Activated CD8-positive, alpha-beta memory T cell treated with anti-CD3 and anti-CD28 coated beads, Interleukin-2, amount 50 U/mL, for 4 hours (primary cell): ENCODE measurements at places on chromosomes 1 and 21.

DNA sequence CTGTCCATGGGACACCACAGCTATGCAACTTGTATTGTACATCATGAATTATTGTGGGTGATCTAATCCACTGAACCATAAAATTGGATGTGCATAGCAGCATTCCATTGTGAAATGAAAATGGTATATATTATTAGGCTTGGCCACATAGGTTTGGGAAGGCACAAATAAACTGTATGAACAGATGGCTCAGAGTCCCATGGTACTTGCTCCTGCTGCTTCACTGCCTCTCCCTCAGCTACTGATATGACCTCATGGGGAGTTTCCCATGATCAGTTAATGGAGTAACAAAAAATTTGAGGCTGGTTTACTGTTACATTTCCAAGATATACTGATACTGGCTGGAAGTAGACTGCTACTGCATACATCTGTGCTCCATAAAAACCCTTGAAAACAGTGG lies 152.7 kb upstream of the NEGR1 start:
- no peak for DNase-seq

DNA sequence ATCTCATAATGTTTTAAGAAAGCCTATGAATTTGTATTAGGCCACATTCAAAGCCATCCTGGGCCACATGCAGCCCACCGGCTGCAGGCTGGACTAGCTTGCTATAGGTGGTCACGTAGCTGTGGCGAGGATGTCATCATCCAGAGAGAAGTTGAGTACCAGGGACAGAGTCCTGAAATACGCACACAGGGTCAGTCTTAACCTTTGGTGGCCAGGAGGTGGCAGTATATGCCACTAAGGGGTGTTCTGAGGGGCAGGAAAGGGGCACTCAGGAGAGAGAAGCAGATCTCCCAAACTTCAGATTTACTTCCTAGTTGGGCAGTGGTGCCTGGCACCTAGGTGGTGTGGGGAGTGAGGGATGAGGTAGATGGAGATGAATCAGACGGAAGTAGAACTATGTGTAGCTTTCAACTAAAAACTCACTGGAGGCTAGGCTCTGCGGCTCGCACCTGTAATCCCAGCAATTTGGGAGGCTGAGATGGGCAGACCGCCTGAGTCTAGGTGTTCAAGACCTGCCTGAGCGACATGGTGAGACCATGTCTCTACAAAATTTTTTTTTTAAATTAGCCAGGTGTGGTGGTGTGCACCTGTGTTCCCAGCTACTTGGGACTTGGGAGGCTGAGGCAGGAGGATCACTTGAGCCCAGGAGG lies 16.3 kb upstream of the CDK18 start:
- peak; percentile 49 for DNase-seq

DNA sequence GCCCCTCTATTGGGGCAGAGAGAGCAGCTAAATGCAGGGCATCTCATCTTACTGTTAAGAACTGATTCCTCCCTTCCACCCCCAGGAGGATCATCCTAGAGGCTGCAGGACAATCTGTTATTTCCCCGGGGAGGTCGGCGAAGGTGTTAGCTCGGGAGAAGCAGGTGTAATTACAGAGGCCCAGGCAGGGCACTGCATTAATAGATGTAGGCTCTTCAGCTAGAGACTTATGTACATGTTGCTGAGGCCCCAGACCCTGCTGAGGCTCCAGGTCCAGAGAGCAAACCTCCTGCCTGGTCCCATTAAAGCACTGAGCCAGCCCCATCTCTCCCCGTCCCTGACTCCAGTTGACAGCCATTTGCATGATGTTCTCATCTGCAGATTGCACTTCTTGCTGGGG lies 320.3 kb upstream of the VAMP3 start:
- no peak for DNase-seq

- DNase-seq = no peak
These were observed 161.1 kb upstream of the RRP15 start for GRCh38 chr1:218123968-218124367.

GRCh38 chr1:76122271-76122670 lies 47.7 kb downstream of the ST6GALNAC3 start:
- no peak for DNase-seq

DNA sequence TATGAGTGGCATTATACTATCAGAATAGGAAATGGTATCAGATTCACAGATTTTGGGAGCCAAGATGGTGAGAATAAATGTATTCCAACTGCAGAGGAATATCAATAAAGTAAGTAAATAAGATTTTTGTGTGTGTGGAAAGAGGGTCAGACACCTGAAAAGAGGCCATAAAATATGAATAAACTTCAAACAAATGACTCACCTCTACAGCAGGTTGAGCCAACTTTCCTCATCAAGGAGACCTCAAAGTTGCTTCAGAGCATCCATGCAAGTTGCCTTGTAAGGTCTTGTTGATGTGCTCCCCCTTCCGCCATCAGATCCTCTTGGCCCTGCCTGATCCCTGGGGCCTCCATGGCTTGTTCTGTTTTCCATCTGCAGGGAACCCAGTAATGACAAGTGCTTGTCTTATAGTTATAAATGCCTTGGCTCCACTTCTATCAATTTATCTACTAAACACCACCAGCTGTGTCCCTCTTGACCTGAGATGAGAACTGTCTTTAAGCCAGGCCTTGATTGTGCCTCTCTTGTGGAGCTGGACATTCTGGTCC lies 775.6 kb downstream of the LTN1 start:
- no peak for DNase-seq

DNA sequence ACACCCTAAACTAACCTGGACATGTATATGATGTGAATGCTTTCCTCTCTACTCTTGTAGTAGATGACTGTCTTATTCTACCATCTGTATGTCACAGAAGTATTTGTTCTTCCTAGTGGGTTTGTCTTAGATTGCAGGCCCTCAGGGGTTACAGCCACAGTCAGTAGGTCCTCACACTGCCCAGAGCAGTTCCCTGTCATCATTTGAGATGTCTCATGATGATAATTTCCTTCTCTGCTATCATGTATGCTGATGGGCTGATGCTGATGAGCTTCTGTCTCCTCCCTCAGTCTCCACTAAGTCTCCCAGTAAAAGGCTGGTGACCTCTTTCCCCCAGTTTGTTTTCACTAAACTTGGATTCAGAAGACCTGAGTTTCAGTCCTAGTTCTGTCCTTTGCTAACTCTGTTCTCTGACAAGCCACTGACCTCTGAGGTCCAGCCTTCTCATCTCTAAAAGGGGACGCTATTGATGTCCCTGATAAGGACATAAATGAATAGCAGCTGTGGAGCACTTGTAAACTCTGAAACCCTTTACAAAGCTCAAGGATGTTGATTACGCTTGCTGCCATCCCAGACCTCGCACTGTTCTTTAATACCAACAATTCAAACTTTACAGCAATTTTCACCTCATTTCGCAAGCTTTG lies 3.1 kb upstream of the ETV3 start:
- no peak for DNase-seq

- DNase-seq = no peak
These were observed 61.7 kb upstream of the GJA8 start for GRCh38 chr1:147840909-147841308.

DNA sequence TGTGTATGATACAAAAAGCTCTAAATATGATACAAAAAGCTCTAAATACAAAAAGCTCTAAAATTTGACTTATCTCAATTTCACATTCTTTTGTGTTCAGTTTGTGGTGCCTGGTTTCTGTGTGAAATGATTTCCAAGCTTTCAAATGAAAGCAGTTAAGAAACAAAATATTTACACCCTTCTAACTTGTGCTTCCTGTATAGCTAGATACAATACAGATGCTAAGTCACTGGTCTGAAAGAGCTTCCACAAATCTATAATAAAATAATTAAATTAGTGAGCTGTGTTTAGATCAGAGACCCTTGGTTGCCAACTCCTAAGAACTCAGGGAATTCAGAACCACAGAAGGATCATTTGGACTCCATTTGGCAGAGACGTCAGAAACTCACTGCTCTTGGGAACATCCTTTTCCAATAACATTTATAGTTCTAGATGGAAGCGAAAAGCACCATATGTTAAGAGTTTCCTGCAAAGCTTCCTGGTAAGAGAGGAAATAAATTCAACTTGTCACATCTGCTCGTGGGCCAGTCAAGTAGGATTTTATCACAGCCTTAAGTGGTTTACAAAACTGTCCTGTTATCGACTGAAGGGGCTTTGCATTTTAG lies 1079.1 kb downstream of the ADGRL2 start:
- DNase-seq = no peak

GRCh38 chr1:240351690-240352089 lies 260.0 kb downstream of the FMN2 start:
- no peak for DNase-seq

DNA sequence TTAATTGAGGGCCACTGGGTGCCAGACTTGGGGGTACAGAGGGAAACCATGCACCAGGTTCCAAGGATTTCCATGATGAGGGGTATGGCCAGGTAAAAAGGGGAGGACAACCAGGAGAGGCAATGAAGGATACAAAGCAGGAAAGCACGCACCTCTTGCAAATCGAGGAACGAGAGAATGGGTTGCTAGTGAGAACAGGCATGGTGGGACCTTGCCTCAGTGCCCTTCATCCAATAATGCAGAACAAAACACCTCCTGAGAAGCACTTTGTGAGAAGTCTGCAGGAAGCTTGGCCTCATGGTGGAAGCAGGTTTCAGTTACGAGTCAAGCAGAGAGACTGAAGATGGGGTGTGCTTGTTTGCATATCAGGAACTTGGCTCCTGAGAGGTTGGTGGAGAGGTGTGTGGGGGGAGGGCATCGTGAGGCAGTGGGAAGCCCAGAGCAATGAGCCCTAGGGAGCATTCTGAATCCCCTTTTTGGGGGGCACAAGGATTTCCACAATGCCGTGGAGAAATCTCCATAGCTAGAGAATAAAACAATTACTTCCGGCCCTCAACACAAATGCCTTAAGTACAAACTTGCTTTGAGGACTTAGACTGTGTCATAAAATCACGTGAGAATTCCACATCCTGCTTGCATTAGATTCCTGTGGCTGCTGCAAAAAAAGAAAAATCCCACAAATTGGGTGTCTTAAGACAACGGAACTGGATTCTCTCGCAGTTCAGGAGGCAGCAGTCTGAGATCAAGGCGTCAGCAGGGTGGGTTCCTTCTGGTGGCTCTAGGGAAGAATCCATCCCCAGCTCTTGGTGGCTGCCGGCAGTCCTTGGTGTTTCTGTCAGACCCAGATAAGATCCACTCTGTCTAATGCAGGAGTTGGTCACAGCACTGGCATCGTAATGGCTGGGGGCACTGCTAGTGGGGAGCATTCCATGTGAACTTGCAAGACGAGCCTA lies 54.9 kb upstream of the BACE2 start:
- no peak for DNase-seq

- DNase-seq = peak; percentile 81
These were observed 5.4 kb downstream of the PLA2G2E start for GRCh38 chr1:19918057-19918456.

GRCh38 chr1:85019994-85020393 lies 23.1 kb upstream of the MCOLN2 start:
- DNase-seq = no peak

DNA sequence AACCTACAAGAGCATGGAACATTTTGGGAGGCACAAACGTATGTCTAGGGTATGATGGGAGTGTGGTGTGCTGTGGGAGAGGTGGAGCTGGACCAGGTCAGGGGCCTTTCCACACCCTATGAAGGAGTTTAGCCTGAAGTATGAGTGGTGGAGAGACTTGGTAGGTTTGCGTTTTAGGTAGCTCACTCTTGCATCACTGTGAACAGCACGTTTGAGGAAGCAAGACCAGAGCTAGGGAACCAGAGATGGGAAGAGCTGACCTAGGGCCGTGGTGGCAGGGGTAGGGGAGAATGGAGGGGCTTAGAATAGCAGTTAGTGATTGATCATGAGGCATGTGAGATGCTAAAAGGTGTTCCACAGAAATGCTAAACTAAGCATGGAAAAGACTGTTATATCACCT lies 25.1 kb upstream of the ZFP69B start:
- DNase-seq = no peak

DNA sequence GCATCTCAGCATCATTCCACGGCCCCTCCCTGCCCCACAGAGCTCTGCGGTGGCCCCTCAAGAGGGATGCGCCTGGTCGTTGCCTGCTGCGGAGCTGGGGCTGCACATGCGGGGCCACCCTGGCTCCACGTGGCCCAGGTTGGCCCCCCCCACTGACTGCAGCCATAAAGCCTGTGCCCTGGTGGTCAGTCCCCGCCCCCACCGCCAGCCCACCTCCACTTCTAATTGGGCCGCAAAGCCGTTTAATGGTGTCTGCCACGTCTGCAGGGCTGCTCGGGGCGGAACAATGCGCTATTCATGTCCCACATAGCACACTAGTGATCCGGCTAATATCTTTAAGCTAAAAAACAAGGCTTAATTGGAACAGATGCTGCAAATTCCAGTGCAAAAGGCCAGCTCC lies 33.5 kb upstream of the ACTRT2 start:
- no peak for DNase-seq

DNA sequence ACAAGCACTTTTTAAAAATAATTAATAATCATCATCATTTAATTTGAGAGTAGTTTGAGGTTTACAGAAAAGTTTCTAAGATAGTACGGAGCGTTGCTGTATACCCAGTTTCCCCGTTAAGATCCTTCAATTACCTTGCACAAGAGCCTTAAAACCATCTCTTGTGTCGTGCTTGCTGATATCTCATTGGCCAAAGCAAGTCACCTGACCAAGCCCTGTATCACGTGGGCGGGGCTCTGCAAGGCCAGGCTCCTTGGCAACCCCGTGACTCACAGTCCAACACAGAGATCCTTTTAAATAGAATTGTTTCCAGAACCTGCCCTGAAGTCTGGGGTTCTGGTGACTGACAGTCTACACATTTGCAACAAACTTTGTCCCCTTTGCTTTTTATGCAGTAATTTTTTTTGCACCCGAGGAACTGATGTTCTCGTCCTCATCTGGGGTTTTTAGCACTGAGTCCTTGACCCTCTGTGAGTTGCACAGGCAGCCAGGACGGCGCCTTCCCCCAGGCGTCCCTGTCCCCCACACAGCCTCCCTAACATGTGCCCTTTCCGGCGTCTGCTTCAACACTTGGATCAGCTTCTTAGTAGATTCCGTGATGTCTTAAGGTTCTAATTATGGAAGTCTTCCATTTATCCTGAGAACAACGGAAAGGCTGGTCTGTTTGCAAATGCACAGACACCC lies 183.3 kb upstream of the TMEM51 start:
- DNase-seq = no peak

DNA sequence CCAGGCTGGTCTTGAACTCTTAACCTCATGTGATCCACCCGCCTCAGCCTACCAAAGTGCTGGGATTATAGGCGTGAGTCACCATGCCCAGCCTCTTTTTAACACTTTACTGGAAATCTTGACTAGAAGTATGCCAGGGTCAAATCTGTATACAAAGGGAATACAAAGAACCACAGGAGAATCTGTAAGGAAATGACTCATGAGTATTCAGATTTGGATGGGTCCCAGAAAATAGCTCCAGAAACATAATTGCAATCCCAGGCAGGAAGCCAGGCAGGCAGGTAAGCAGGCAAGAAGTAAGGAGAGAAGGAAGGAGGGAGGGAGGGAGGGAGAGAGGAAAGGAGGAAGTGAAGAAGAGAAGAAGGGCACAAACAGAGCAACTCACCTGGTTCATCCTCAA lies 22.8 kb upstream of the TIAM1 start:
- no peak for DNase-seq

- no peak for DNase-seq
These were observed 189.3 kb downstream of the SLC35F3 start for GRCh38 chr1:234093741-234094140.
